ENCODE measurements at places on chromosomes 3 and 15. TPM values are rescaled to one million over a fixed set of nuclear protein-coding genes. Genes with fewer than 3 reads are reported as not detected.

Gene RBMS3
- 1.1 TPM for total RNA-seq

Gene SPESP1
- 0.45 TPM for total RNA-seq

Gene OCA2
- not detected for total RNA-seq

Gene SPSB4
- not detected for total RNA-seq

Gene NR1I2
- total RNA-seq = 0.76 TPM

Gene CHRNA3
- not detected for total RNA-seq

Gene PEAK1
- 23.1 TPM for total RNA-seq

Gene GATM
- 2.7 TPM for total RNA-seq

Gene RLBP1
- not detected for total RNA-seq

Gene AADACL2
- not detected for total RNA-seq

Gene CKMT1A
- total RNA-seq = not detected

Gene TRPM1
- total RNA-seq = not detected

Gene GNAT1
- not detected for total RNA-seq

Gene EXD1
- total RNA-seq = not detected

Gene ITPKA
- total RNA-seq = 0.20 TPM

Gene C3orf20
- total RNA-seq = 0.08 TPM

Gene PYGO1
- total RNA-seq = 0.13 TPM

Measured in activated T-cell treated with anti-CD3 and anti-CD28 coated beads, Interleukin-2, amount 50 U/mL, for 4 hours (primary cell).